CD4-positive, alpha-beta T cell treated with Interleukin-17A for 1 hour (primary cell): ENCODE measurements at places on chromosomes 11 and 22.

- no peak for DNase-seq
Observed at GRCh38 chr11:57254631-57255030, 17.6 kb upstream of the APLNR start.

GRCh38 chr11:112564228-112564955, 303.7 kb upstream of the PLET1 start:
- DNase-seq: no peak

- DNase-seq: no peak
Observed at GRCh38 chr11:115390441-115390840, 113.8 kb downstream of the CADM1 start.

- no peak for DNase-seq
Observed at GRCh38 chr11:130139401-130139800, 20.2 kb upstream of the ST14 start.

DNA sequence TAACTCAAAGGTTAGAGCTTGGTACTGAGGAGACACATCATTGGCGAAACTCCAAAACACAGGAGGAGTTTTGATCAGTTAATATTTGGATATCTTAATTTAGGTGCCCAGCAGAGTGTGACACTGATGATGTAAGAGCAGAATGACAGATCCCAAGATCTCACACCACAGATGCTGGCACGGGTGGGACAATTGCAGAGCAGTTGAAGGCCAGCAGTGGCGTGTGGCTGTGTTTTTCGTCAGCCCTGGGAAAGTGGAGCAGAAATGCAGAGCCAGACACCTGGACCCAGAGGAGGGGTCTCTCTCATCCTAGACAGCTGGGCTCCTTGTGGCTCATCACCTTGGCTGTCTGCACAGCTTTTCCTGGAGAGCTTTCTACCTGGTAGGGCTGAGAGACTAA, 59.7 kb upstream of the CTTN start:
- no peak for DNase-seq

DNA sequence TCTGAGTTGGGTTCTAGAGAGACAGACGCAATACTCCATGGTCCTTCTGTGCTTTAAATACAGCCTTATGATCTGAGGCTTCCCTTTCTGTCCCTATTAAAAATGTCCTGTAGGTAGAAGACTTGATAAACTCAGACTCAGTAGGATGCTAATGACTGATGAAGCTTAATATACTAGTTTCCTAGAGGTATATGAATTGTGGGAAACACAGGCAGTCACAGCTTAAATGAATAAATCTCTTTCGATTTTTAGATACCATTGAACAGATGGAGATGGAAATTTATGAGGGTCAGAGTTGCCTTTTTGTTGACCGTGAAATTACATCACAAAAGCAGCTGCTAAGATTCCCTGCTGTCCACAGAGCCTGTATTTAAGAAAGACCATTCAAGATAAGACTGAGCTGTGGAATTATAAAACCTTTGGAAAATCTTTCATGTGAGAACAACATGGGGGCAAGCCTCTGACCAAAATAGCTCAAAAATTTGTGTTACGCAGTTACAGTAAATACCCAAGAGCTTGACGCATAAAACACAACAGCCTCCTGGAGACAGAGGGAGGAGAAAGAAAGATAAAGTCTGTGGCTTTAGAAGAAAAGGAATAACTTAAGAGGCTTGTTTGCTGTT, 172.3 kb downstream of the AASDHPPT start:
- no peak for DNase-seq

GRCh38 chr11:41996533-41996932, 537.1 kb upstream of the LRRC4C start:
- DNase-seq: no peak
